ENCODE measurements at places on chromosomes 1 and 21. TPM values are rescaled to one million over a fixed set of nuclear protein-coding genes. Genes with fewer than 3 reads are reported as not detected.
A peak's percentile ranks its signal among the peaks of the same experiment; 100 is the strongest.

GRCh38 chr21:37392441-37392840, 25.9 kb downstream of the DYRK1A start:
- peaks cover 50% of the 10 kb centered on the region for H3K4me1 ChIP-seq
- no peaks in the 10 kb centered on the region for H3K27me3 ChIP-seq
- H3K27ac ChIP-seq = no peak overlapping the region
- H3K4me3 ChIP-seq = no peak overlapping the region

LIN28A gene
- total RNA-seq = not detected

CASQ1 gene
- 0.30 TPM for total RNA-seq

DNA sequence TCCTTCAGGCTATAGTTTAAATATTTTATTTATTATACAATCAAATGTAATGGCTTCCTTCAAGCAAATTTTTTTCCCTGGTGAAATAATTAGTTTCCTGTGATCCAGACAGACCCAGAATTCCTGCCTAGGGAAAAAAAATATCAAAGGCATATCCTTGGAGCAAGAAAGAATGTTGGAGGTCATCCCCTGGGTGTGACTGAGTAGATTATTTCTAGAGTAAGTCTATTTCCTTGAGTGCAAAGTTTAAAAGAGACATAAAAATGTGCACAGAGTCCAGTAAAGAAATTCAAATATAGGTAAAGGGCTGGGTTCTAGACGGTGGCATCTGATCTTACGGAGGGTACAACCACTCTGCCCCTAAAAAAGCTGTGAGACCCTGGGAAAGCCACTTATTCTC, 32.2 kb upstream of the SAMD13 start:
- no peaks in the 10 kb centered on the region for H3K36me3 ChIP-seq
- H3K4me1 ChIP-seq = peaks cover 7% of the 10 kb centered on the region
- H3K4me3 ChIP-seq = no peak overlapping the region
- H3K27ac ChIP-seq = no peak overlapping the region
- no peak for DNase-seq

LCE1E gene
- not detected for total RNA-seq

DNA sequence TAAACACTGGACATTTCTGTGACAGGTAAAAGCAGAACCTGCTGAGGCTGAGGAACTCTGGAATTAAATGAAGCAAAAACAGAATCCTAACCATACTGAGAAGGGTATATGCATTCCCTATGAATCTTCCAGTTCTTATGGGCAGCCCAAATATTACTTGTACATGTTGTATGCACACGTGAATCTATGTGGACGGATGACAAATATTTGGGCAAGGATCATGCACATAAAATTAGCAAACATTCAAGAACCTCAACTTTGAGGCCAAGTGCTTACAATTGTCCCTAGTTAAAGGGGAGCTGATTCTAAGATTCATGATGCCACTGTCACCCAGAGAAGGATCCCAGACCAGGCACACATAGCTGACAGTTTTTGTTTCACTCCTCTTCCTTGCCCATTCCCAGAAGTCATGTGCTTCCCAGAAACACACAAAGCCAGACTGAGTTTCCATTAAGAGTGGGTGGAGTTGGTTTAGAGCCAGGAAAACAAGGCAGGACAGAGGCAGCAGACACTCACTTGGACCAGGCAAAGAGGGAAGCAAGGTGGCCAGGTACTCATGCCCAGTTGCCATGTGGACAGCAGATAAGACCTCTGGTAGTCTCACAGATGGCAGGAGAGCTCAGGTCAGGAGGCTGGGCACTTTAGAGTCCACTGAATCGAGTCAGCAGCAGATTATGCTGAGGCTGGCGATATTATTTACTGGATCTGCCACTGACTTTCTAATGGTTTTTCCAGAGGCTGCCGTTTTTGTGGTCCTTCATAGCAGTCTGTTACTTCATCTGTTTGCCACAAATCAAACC, 25.6 kb downstream of the AK2 start:
- H3K27ac ChIP-seq = no peak overlapping the region
- DNase-seq = no peak
- H3K27me3 ChIP-seq = no peaks in the 10 kb centered on the region
- peaks cover 88% of the 10 kb centered on the region for H3K36me3 ChIP-seq
- no peak overlapping the region for H3K4me3 ChIP-seq
- peaks cover 3% of the 10 kb centered on the region for H3K4me1 ChIP-seq

- H3K36me3 ChIP-seq = no peaks in the 10 kb centered on the region
- peak overlapping the region; percentile 88 for H3K27ac ChIP-seq
- H3K27me3 ChIP-seq = peaks cover 6% of the 10 kb centered on the region
- DNase-seq = no peak
- peaks cover 31% of the 10 kb centered on the region for H3K4me1 ChIP-seq
Observed at GRCh38 chr1:221439747-221440501, 302.0 kb downstream of the DUSP10 start.

XCL1 gene
- 75.2 TPM for total RNA-seq
